ENCODE measurements at places on chromosomes 2 and 18.
A peak's percentile ranks its signal among the peaks of the same experiment; 100 is the strongest.

- DNase-seq, result no peak
Observed at GRCh38 chr2:237488295-237488694, 1.2 kb downstream of the MLPH start.

- no peak for DNase-seq
Observed at GRCh38 chr2:189008555-189009262, 34.5 kb downstream of the COL3A1 start.

DNA sequence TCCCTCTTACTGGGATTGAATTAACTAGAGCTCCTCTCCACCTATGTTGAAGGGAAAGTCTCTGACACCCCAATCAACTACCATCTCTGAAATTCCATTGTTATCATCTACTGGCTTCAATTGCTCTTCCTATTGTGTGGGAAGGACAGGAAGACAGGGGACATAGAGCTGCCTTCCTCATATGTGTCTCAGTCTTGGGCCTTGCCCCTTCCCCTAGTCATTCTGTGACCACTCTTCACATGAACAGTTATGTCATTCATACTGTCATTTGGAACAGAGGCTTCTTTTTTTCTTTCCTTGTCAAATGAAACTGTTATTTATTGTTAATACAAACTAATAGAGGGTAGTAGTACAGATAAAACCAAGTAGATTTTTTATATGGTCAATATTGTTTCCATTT lies 69.6 kb upstream of the EMILIN2 start:
- no peak for DNase-seq

DNA sequence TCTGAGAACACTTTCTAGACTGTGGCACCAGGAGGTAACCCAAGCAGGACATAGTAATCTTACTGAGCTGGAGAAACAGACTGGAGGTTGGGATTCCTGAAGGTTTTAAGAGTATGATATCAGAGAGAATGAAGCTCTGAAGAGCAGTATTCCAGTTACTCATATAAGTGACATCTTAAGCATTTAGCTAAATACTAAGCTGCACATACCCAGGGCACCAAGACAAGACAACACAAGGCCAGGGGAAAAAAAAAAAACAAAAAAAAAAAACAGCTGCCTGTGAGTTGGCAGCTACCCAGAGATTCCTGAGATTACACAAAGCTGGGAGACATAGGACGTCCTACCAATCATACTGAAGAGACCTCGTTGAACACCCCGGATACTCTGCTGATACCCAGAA lies 175.8 kb downstream of the SRBD1 start:
- DNase-seq, result no peak

DNA sequence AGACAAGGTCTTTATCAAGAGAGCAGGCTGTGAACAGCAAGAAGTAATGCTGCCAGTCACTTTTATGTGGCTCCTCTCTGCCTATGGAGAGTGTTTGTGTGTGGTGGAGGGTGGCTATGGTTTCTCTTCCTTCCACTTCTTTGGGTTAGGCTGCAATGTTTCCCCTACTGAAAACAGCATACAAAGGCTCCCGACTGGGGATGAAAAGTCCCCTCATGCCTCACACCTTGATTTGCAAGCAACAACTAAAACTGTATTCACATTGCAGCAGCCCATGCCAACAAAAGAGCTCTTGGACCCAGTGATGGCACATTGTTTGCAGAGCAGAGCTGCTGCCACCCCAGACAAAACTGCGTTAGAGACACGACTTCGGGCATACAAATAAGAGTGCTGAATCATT lies 301.6 kb downstream of the SLC8A1 start:
- DNase-seq, result no peak

DNA sequence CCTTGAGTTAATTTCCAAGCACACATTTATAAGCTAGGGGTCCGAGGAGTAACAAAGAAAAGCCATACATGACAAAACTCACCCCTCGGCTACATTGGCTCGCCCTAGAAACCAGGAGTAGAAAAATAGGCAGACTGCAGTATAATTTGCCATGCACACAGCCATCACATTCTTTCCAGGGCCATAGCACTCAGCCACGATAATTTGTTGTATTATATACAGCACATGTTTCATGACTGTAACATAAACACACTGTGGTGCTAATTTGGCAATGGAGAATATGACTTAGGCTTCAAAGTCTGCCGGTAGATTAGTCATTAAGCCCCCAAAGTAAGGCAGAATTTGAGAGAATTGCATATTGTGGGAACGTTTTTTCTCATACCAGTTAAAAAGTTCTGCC lies 254.9 kb downstream of the ZNF521 start:
- no peak for DNase-seq

DNA sequence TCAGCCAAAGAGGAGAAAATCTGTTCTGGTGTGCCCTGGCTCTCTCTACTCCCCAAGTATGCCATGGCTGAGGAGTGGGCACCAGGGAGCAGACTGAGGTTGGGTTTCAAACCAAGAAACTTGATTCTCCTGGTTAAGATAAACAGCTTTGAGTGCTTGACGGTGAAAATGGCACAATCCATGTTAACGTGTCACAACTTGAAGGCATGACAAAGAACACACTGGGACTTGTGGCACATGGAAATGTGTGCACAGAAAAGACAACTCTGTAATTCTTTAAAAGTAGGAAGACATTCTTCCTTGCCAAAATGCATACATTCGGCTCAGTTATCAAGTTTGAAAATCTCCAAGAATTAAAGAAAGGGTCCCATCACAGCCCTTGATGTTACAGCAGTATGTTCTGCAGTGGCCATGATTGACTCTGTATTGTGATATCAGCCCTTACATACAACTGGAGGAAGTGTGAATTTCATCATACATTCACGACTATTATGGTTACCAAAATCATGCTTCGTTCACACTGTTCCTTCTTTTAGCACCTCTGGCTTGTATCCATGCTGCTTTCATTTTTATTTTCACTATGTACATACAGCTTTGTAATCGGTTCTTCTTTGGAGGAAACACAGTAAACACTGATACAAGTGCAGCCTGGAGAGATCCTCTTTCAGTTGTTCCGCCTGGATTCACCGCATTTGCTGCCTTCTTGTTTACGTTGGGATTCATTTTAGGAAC lies 15.6 kb upstream of the ACTG2 start:
- DNase-seq, result peak; percentile 53

DNA sequence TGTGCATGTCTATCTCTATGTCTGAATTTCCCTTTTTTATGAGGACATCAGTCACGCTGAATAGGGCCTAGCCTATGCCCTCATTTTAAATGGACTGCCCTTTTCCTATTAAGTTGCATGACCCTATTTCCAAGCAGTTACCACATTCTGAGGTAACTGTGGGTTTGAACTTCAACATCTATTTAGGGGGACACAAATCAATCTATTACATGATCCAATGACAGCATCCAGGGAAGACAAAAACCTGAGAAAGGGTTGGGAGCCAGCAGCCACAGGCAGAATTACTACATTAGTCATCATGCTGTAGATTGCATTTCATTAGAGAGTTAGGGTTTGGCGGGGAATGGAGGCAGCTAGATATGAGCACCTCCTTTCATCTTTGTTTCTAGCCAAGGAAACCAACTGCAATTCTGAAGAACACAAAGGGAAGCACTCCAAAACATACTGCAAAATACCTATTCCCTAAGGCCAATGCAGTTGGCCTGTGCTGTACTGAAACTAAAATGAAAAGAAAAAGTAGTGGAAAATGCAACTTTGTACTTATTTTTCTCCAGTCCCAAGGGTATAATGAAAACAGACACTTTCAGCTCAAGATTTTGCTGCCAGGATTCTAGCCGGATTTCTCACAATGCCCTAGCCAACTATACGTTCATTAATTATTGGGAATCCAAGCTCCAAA lies 40.4 kb upstream of the C1D start:
- DNase-seq, result no peak

- DNase-seq, result no peak
Observed at GRCh38 chr2:8501061-8501720, 180.7 kb upstream of the ID2 start.

DNA sequence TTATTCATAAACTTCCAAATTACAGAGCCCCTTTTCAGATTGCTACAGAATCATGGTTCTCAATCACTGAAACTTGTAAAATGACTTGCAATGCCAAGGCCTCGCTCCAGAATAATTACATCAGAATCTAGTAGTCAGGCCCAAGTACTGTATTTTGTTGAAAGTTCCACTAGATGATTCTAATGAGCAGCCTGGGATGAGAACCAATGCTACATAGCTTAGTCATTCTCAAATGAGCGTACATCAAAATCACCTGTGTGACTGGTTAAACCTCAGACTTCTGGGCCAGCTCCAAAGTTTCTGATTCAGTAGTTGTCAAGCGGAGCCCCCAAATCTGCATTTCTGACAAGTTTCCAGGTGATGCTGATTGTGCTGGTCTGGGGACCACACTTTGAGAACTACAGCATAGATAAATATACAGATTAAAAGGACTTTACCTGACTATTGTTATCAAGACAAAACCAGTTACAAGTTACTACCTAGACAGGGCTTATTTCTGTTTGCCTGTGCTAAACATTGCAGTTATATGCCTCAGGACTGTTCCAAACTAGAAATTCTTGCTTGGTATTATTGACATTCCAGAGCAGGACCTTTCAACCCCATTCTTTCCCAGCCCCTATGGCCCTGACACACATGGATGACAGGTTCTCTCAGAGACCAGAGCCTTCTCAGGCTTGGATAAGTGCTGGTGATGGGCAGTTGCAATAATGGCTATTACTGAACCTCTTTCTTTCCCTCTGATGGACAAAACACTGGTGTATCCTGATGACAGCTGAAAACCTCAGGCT lies 83.1 kb downstream of the UPP2 start:
- no peak for DNase-seq

- DNase-seq, result no peak
Observed at GRCh38 chr2:196217116-196217515, 45.7 kb upstream of the STK17B start.

- no peak for DNase-seq
Observed at GRCh38 chr2:118980573-118980972, 38.6 kb downstream of the MARCO start.

DNA sequence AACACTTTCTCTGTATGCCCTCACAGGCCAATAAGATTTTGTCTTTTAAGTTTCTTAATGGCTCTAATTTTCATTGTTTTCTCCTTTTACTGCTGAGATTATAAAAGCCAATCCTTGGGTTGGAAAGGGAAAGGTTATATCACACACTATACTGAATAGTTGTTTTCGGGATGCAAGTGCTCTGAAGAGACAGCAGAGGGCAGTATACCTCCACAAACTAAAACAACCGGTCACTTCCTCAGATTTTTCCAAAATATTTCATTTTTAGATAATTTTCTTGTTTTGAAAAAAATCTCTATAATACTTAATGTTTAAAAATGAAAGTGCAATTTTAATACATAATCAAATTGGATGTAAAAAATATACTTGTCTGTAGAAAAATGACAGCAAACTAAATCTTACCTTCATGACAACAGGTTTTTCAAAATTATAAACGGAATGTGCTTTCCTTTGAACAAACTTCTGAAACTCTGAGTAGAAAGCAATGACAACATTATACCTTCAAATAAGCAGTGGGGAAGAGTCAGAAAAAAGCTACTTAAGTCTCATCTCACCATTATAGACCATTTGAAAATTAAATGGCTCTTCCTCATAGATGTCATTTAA lies 82.7 kb downstream of the ORC4 start:
- no peak for DNase-seq

GRCh38 chr2:161761160-161761559 lies 136.9 kb downstream of the SLC4A10 start:
- DNase-seq, result no peak

- DNase-seq, result no peak
Observed at GRCh38 chr2:197798187-197798586, 6.2 kb upstream of the PLCL1 start.

- no peak for DNase-seq
Observed at GRCh38 chr18:11751341-11752115, 62.5 kb downstream of the GNAL start.

DNA sequence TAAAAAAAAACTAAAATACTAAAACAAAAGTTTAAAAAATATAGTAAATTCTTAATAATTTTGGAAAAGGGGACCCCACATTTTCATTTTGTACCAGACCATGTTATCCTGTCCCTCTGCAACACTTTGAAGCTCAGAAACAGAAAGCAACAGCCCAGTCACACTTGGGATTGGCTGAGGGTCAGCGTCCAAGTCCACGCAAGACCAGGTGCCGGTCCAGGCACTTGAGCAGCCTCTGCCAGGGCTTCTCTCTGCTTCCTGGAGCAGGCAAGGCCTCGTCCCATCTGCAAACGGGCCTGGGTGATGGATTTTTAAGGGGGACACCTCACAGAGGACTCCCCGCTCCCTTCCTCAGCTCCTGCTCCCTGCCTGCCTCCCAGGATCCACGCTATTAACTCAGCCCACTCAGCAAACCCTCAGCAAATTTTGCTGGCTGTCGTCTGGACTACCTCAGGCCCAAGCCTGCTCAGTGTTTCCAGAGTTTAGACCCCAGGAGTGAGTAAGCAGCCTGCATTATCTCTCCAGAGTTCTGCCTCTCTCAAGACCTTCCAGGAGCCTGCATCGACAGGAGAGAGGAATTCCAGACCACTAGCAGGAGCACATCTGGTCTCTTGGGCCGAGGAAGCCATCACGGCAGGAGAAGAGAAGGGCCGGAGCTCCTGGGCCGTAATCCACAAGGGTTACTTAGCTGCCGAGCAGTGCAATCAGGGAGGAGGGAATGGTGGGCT lies 88.7 kb upstream of the STPG4 start:
- DNase-seq, result no peak
